ENCODE measurements at places on chromosomes 6 and 20.

GRCh38 chr6:20608356-20608755 is 74.1 kb downstream of the CDKAL1 start:
- DNase-seq, result no peak

- no peak for DNase-seq
Observed at GRCh38 chr20:51727872-51728271, 40.3 kb downstream of the ATP9A start.

- DNase-seq, result no peak
Observed at GRCh38 chr6:157094038-157094437, 229.3 kb downstream of the TMEM242 start.

DNA sequence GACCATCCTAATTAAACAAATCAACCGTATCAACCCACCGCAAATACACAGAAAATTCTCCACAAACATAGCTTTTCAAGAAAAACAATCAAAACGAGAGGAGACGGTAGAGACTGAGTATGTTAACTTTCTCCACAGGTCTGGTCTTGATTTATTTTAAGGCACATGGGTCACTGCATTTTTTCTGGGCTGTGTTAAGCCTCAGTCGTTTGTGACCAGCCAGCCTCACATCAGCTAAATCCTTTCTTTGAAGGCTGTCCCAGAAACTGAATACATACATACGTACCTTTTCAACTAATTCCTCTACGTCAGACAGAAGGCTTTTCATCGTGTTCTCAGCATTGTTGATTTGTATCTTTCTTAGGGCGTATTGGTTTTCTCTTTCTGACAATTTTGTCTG is 69.4 kb downstream of the LAMA4 start:
- DNase-seq, result no peak

DNA sequence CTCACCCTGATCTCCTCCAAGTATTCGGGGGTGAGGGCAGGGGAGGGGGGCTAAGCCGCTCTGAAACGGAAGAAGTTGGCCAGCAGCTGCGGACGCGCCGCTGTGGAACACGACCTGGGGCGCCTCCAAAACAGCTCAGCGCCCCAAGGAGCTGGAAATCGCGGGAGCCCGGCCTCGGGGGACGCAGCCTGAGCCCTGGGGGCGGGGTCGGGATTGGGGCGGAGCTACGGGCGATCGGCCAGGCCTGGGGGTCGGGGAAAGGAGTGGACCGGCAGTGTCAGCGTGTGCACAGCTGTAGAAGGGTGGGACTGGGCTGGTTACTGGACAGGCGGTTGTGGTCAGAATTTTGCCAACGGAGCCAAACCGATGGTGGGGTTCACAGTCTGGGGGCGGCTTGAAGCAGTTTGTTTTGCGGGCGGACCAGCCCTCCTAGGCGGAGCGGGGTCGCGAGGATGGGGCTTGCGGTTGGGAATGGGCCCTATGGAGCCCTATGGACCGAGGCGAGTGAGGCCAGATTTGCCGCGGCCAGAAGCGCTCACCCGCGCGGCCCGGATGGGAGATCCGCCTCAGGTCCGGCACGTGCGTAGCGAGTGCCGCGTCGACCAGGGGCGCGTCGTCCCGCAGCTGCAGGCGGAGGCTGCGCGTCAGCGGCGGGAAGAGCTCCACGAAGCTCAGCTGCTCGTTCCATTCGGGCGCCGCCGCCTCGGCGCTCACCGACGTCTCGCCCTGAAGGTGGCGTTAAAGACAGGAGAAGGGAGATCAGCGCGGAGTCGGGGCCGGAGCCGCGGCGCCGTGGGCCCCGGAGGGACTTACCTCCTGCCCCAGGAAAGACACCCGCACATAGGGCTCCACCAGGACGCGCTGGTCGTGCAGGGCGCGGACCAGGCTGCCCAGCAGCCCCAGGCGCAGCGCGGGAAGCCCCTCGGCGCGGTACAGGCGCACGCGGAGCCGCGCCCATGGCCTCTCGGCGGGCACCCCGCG is 14.3 kb upstream of the SPAG4 start:
- DNase-seq, result peak; percentile 78

DNA sequence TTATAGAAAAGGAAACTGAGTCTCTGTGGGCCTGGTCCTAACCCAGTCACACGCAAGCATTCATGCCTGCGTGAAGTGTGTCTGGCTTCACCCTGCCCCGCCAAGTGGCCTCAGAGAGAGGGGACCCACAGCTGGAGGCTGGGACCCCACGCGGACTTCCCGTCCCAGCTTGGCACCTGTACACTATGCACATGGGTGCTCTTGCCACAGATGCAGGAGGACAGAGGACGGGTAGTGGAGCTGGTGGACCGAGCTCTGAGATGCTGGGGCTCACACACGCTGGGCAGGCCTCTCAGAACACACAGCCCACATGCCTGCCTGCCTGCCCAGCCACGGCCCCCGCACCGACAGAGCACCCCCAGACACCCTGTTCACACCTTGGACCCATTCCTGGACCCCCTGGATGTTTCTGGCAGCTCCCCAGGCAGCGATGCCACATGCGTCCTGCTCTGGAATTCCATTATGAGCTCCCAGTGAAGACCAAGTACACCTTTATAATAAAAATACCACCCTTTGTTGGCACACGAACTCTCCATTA is 24.9 kb upstream of the SMOC2 start:
- DNase-seq, result no peak

GRCh38 chr6:148999501-148999900 is 252.7 kb downstream of the UST start:
- DNase-seq, result no peak

DNA sequence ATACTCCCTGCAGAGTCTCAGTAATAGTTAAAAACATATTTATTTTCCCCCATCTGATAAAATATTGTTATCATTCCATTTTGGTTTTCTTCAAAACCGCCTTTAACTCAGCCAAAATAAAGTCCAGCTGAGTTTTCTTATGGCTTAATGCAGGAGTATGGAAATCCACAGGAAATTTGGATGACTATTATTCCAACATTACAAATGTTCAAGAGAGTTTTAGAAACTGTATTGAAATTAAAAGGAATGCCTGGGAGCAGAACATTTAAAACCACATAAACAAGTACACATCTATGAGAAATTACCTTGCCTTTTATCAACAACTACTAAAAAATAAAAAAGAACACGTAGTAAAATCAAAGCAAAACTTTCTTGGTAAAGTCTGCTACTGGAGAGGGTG is 45.7 kb downstream of the NCOA7 start:
- no peak for DNase-seq

DNA sequence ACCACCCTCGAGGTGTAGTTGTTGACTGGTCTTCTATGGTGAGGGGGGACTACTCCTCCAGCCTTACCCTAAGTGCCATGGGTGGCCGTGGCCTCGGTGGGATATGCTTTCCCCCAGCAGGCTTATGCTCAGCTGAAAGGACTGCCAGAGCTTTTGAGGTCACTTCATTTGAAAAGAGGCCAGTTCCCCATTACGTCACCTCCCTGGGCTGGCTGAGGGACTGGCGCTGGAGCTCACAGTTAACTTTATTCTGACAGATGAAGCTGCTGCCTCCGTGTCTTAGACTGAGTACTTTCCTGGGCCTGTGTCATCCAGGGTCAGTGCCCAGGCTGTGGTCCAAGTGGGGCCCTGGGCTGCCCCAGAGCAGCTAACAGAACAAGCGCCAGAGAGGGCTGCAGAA is 42.8 kb upstream of the PCMTD2 start:
- DNase-seq, result no peak

DNA sequence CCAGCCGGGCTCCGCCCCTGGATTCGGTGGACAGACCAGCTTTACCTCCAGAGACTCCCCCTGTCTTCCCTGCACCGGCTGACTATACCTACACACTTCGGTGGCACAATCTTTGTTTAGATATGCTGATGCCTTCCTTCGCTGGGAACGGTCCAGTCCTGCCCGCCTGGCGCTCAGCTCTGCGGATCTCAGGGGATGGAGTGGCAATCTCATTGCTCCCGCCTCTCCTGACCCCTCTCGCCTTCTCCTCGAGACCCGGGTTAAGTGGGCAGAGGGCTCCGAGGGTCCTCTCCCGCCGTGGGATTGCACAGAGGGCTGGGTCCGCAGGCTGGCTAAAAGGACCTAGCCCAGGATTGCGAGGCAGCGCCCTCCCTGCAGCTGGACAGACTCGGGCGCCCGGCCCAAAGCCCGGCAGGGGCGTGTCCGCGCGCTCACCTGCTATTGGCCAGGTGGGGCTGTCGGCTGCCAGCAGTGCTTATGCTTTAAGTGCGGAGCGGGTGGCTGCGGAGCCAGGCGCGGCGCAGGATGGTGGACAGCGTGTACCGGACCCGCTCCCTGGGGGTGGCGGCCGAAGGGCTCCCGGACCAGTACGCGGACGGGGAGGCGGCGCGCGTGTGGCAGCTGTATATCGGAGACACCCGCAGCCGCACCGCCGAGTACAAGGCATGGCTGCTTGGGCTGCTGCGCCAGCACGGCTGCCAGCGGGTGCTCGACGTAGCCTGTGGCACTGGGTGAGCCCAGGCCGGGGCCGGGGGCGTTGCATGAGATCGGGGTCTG is at the start of gene GNMT:
TSS of gene GNMT (plus strand) at position 512 of the 777 bp plus-strand sequence. CDS start at position 526, 14 bp downstream.
- peak; percentile 46 for DNase-seq

GRCh38 chr6:91654357-91654756 is 1067.5 kb upstream of the MAP3K7 start:
- no peak for DNase-seq

DNA sequence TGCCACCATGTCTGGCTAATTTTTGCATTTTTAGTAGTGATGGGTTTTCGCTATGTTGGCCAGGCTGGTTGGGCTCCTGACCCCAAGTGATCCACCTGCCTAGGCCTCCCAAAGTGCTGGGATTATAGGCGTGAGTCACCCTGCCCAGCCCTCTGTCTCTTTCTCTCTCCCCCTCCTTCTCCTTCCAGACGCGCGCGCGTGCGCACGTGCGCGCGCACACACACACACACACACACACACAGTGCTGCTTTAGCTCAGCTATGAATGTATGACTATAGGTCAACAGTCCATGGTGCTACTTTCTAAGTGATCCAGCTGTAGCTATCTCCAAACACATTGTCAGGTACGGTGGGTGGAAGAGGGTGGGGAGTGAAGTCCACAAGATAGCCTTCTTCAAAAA is 449.5 kb downstream of the PHF3 start:
- DNase-seq, result no peak

DNA sequence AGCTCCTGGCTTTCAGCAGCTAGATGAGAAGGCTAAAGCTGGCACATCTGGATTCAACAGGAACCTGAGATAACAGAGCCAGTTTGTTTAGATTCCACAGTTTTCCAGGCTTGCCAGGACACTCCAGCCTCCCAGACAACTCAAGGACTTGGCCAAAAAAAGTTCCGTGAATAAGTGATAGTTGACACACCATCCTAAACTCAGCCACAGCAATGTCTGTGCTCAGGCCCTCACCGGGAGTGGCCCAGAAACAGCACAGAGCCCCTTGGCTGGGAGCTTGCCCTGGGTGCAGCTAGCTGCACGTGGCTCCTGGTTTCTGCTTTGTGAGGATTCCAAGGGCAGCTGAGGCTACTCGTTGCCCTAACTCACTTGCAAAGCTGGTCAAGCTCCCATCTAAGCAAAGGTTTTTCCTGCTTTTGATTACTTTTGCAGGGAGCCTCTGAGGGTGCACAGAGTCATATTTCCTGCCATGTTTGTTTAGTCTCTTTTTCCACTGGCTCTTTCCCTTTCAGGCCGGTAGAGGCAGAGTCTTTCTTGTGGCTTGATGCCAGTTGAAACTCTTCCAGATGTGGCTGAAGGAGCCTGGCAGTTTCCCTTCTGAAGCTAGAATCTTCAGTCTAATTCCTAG is 118.3 kb upstream of the ECI2 start:
- no peak for DNase-seq

GRCh38 chr6:38525888-38526287 is 113.8 kb downstream of the BTBD9 start:
- no peak for DNase-seq

DNA sequence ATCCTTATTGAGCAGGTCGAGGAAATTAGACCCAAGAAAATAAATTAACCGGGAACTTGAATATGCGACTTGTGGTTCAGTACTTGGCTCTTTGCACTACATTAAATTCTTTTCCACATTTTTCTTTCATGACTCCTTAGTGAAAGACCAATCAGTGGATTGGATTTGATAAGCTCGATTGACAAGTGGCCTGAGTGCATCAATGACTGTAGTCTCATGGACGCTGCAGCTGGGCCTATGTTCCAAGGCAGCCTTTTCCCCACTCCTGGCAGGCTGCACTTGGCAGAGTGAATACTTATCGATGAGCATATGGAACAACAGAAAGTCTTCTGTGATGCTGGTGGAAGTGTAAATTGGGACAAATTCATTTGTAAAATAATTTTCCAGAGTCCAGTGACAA is 210.8 kb upstream of the EXOC2 start:
- DNase-seq, result no peak

GRCh38 chr20:47559141-47559540 is 57.5 kb downstream of the NCOA3 start:
- no peak for DNase-seq

GRCh38 chr6:67757465-67758033 is 877.5 kb upstream of the ADGRB3 start:
- no peak for DNase-seq

DNA sequence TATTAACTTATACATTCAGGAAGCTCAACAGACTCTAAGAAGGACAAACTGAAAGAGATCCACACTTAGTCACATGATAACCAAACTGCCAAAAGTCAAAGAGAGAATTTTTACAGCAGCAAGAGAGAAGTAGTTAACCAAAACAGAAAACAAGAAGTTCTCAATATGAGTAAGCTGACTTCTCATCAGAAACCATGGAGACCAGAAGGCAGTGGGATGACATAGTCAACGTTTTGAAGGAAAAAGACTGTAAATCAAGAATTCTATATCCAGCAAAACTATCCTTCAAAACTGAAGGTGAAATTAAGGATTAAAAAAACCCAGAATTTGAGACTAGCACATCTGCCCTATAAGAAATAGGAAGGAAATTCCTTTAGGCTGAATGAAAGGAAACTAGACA is 60.4 kb downstream of the COL19A1 start:
- no peak for DNase-seq

DNA sequence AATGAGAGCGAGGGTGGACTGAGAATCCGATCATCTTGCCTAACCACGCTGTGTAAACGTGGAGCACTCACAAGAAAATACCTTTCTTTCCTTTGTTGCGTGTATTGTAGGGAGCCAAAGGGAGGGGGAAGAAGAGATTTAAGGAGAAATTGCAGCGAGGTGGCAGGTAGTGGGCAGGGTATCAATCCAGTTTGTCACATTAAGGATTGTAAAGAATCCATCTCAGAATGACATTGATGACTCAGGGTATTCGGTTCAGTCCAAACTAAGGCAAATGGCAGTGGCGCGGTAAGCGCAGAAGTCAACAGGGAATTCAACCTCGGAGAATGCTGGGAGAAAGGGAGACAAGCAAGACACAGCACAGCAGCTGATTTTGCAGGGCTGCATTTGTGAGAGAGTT is 146.2 kb downstream of the ID4 start:
- DNase-seq, result no peak

DNA sequence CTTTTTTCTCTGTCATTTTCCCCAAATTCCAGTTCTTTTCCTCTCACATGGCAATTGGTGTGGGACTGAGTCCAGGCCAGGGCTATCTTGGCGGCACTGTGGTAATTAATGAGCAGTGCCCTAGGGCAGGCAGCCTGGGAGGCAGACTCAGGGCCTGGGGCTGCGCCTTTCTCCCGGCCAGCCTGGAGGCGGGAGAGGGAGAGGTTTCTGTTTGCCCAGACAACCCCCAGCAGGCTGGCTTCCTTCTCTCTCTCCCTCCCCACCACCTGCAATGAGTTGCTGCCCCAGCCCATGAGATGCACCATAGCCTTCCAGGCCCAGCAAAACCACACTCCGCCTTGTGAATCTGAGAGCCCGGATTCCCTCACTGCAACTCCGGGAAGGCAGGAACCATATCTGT is 15.1 kb upstream of the CCDC167 start:
- DNase-seq, result no peak
